ENCODE measurements at places on chromosomes 2 and 18. TPM values are rescaled to one million over a fixed set of nuclear protein-coding genes. Genes with fewer than 3 reads are reported as not detected.

DNA sequence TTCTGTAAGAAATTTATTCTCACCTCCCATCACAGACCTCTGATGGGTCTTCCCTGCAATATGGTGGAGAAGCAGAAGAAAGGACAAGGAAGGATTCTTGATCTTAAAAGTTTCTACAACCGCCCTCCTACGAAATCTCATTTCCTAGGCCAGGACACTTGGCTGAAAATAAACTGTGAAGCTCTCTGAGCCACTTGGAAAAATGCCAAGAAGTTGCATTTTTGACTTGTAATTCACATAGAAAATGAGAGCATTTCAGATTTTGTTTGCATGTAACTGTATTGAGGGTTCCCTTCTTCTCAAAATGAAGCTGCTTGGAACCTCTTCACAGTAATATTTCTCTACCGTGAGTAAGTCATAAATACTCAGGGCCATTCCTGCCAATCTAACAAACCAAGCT, 458.3 kb upstream of the SLC14A2 start:
- peaks cover 4% of the 10 kb centered on the region for H3K27me3 ChIP-seq
- peak; percentile 28 for DNase-seq
- H3K36me3 ChIP-seq: no peaks in the 10 kb centered on the region
- no peak overlapping the region for H3K27ac ChIP-seq
- H3K4me1 ChIP-seq: no peaks in the 10 kb centered on the region

GRCh38 chr2:33071591-33071990, 124.8 kb downstream of the LTBP1 start:
- no peaks in the 10 kb centered on the region for H3K27me3 ChIP-seq
- H3K4me3 ChIP-seq: no peak overlapping the region
- DNase-seq: peak; percentile 20
- H3K36me3 ChIP-seq: no peaks in the 10 kb centered on the region
- H3K4me1 ChIP-seq: peaks cover 21% of the 10 kb centered on the region

DNA sequence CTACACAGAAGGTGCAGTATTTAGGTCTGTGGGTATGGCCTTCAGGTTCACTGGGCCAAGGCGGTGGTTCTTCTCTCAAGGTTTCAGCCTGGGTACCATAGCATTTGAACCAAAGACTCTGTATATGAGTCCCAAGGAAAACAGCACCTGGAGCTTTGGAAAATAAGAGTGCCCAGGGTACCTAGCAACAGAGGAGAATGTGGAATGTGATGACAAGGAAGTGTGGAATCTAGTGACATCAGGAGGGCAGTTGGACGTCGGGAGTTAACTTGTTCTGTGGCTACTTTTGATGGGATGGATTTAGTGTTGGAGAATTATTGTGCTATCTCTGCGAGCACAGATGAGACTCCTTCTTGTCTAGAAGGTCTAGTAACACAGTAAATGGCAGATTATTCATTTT, 201.2 kb downstream of the NOL4 start:
- H3K4me3 ChIP-seq: no peak overlapping the region
- H3K27ac ChIP-seq: no peak overlapping the region

GRCh38 chr2:23207871-23208270, 177.1 kb upstream of the KLHL29 start:
- H3K27me3 ChIP-seq: no peaks in the 10 kb centered on the region
- DNase-seq: no peak
- H3K4me1 ChIP-seq: no peaks in the 10 kb centered on the region
- H3K36me3 ChIP-seq: no peaks in the 10 kb centered on the region

DNA sequence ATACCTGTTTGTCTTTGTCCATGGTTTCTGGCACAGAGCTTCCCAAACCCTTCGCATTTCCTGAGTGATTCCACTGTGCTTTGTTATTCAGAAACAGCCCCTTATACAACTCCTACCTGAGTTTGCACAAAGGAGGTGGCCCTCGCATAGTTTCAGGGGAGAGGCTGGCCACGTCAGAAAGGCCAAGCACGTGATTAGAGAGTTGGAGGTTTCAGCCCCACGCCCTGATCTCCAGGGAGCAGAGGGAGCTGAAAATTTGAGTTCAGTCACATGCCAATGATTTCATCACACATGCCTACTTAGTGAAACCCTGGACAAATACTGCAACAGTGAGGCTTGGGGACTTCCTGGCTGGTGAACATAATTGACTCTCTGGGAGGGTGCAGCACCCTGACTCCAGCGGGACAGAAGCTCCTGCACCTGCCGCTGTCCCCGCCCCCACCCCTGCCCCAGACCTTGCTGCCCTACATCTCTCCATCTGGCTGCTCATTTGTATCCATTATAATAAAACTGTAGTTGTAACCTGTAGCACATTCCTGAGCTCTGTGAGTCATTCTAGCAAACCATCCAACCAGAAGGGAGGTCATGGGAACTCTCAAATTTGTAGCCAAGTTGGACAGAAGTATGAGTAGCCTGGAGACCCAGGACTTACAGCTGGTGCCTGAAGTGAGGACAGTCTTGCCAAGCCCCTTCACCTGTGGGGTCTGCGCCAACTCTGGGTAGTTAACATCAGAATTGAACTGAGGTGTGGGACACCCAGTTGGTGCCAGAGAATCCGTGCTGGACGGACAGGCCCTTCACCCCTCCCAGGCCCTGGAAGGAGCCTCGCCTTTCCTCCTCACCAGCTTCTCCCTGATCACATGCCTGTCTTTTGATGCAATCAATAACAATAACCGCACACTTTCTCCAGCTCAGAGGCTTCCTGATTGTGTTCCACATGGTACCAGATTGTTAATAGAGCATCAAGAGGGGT, 224.3 kb downstream of the ANAPC1 start:
- peak; percentile 85 for DNase-seq
- H3K4me3 ChIP-seq: no peak overlapping the region
- H3K27me3 ChIP-seq: peaks cover 3% of the 10 kb centered on the region
- peak overlapping the region; percentile 53 for H3K27ac ChIP-seq

DNA sequence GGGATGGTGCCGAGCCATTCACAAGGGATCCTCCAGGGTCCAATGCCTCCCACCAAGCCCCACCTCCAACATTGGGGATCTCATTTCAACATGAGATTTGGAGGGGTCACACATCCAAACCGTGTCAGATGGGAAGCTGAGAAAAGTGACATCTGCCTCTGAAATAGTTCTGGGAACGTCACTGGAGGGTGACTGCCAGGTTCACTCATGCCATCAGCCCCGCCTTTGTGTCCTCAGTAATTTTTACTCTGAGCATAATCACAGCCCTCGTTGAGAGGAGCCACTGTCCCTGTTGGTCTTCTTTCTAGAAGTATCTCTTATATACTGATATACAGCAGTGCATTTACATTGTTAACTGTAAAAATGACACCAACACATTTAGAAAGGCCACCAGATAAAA, 67.4 kb downstream of the KLHL29 start:
- no peak overlapping the region for H3K4me3 ChIP-seq
- H3K27me3 ChIP-seq: no peaks in the 10 kb centered on the region
- H3K27ac ChIP-seq: no peak overlapping the region
- no peak for DNase-seq
- H3K4me1 ChIP-seq: peaks cover 23% of the 10 kb centered on the region

- H3K27ac ChIP-seq: no peak overlapping the region
- no peaks in the 10 kb centered on the region for H3K4me1 ChIP-seq
- peaks cover 6% of the 10 kb centered on the region for H3K27me3 ChIP-seq
- no peak overlapping the region for H3K4me3 ChIP-seq
Measured at GRCh38 chr2:240326246-240326645, 109.2 kb upstream of the GPC1 start.

DNA sequence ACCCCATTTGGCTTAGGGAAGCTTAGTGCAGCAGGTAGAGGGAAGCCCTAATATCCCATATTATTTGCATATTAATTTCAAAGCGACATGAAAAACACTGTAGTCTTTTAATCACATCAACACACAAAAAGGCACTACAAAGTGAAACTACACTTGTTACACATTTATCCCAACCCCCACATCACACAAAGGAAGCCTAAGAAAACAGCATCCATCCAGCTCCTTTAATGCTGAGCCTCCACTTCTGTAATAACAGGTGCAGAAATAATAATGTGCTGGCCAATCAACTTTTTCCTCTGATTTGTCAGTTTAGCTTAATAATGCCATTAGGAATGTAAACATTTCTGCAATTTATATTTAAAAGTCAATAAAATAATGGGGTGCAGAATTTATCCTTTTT, 274.0 kb downstream of the TCF4 start:
- DNase-seq: no peak
- H3K4me3 ChIP-seq: no peak overlapping the region
- no peak overlapping the region for H3K27ac ChIP-seq
- H3K36me3 ChIP-seq: peaks cover 2% of the 10 kb centered on the region

- H3K4me3 ChIP-seq: no peak overlapping the region
- no peak for DNase-seq
- no peak overlapping the region for H3K27ac ChIP-seq
- peaks cover 17% of the 10 kb centered on the region for H3K27me3 ChIP-seq
- no peaks in the 10 kb centered on the region for H3K36me3 ChIP-seq
Measured at GRCh38 chr2:105974812-105975211, 219.3 kb downstream of the UXS1 start.

DNA sequence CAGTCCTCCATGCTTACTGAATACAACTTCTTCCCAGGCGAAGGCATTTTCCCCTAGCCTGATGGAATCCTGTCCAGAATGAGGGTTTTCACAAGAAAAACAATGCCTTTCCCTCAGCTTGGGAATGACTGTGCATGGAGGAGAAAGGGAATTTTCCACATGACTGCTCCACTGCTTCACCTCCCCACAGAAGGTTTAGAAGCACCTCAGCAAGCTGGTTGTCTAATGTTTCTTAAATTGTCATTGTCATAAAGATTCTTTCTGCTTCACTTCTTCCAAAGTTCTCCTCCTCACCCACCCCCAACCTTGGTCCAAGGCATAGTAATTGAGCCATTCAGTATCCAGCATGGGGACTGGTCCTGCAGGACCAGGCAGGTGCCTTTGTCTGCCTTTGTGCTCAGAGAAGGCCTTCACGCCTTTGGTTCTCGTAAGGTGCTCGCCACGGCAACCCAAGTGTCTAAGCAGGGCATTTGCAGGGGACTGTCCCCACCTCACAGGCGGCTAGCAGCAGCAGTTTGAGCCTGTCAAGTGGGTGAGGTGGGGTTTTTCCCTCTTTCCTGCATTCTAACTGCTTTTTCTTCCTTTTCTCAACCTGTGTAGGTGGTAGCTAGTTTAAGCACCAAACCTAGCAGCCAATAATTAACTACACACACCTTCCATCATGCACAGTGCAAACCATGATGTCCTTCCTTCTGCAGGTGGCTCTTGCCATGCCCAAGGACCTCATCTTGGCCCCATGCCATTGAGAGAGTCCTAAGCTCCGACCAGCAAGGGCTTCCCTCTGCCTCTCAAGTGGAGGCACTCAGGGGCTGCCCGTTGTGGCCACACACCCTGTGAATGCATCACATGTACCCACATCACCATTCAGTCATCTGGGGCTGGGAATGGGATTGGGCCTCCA, 65.7 kb upstream of the BCL2L11 start:
- no peak overlapping the region for H3K27ac ChIP-seq
- H3K4me1 ChIP-seq: no peaks in the 10 kb centered on the region
- DNase-seq: no peak

DNA sequence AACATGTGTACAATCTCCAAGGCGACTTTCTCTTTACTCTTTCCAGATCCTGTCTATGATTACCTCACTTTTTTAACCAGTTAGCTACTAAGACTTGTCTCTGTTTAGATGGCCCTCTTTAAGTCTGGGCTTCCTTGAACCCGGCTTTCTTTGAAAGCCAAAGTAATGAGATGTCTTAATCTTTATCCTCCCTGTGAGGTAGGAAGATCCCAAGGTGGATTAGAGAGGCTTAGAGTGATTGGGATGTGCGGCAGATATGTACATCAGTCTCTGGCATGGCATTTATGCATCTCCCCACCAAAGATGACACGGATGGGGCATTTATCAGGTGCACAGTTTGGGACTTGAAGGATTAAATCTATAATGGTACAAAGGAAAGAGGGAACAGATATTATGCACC, 186.3 kb downstream of the FSHR start:
- 0 out of 2 replicates have a peak, but pooled peaks cover 2% of the 10 kb centered on the region for H3K27me3 ChIP-seq
- DNase-seq: no peak
- no peak overlapping the region for H3K4me3 ChIP-seq
- H3K4me1 ChIP-seq: no peaks in the 10 kb centered on the region

- no peaks in the 10 kb centered on the region for H3K27me3 ChIP-seq
- H3K4me1 ChIP-seq: peaks cover 4% of the 10 kb centered on the region
- H3K27ac ChIP-seq: no peak overlapping the region
- no peaks in the 10 kb centered on the region for H3K36me3 ChIP-seq
- no peak overlapping the region for H3K4me3 ChIP-seq
Measured at GRCh38 chr2:196985511-196986183, 59.1 kb upstream of the PGAP1 start.

DNA sequence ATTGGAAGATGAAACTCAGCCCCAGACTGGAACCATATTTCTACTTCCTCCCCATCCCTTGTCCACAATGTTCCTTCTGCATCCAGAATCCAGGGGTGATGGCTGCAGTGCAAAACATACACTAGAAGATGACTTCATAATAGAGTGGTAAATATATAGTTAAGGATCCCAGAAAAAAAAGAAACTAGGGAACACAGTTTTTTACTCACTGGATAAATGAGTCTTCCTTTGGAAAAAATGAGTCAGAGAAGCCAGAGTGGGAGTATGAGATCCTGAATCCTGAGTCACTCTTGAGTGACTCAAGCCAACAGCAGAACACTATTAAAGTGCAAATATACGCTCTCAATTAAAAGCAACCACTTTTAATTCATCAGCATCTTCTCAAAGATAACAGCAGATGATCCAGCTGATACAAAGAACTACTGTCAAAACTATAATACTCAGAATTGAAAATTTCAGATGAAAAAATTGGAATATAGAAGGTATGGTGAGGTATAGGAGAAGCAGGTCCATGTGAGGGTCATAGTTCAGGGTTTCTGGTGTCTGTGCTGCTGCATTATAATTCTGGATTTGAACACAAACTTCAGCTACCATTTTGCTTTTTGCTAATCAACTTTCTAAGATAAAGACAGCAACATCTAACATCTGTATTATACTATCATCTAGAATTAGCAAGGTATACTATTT, 987.2 kb upstream of the CDH2 start:
- peaks cover 11% of the 10 kb centered on the region for H3K4me1 ChIP-seq
- DNase-seq: peak; percentile 96

Gene HTR2B
- total RNA-seq: 0.72 TPM

Gene PCARE
- not detected for total RNA-seq

Gene G6PC2
- not detected for total RNA-seq
